ENCODE measurements at places on chromosomes 6 and 20.

GRCh38 chr6:140011537-140011936 lies 637.1 kb upstream of the CITED2 start:
- DNase-seq, result no peak

DNA sequence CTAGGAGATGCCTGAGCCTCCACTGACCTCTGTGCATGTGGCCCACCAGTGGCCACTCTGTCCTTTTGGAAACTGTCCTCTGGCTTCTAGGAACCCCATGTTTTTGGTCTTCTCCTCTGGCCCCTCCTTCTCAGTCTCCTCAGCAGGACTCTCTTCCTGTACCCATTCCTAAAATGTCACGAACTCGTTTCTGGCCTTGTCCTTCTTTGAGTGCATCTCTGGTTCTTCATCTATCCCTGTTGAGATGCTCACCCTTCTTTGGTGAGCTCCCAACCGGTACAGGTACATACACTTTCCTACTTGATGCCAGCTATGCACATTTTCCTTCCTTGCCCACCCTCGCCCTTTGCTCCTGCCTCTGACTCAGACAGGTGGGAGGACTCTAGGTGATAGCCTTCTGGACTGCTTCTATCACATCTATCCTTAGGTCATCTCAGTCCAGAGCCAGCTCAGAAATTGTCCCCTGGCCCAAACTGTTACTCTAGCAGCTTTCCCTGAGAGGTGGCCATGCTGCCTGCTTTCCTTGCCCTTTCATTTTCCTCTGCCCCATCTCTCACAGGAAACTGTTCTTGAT lies 14.8 kb upstream of the NNAT start:
- no peak for DNase-seq

GRCh38 chr6:125962900-125963497 lies 6.4 kb downstream of the HINT3 start:
- no peak for DNase-seq

- no peak for DNase-seq
Observed at GRCh38 chr6:80263585-80263984, 157.1 kb downstream of the BCKDHB start.

DNA sequence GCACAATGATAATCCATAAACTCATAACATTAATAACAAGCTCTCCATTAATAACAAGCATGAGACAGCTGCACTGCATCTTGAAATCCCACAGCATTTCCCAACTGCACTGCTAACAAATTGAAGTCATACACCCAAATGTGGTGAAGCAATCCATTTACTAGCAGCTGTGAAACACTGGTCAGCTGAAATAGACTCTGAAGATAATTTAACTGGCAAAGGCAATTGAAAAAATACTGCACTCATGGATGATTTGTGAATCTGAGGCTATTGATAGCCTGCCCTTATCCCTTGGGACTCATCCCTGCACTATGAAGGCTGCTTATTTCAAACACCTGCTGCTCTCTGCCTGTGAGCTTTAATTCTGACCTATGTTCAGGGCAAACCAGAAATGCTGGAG lies 49.1 kb upstream of the PLCB1 start:
- peak; percentile 43 for DNase-seq

DNA sequence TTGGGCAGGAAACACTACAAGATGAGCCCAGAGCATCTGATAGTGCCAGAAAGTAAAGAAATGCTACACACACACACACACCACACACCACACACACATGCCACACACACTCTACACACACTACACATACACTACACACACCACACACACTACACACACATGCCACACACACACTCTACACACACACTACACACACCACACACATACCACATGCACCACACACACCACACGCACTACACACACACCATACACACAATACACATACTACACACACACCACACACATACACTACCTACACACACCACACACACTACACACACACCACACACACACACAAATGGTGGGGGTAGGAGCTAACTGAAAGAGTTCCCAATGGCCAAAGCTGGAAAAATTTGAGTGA lies 3.6 kb upstream of the TMEM74B start:
- no peak for DNase-seq

DNA sequence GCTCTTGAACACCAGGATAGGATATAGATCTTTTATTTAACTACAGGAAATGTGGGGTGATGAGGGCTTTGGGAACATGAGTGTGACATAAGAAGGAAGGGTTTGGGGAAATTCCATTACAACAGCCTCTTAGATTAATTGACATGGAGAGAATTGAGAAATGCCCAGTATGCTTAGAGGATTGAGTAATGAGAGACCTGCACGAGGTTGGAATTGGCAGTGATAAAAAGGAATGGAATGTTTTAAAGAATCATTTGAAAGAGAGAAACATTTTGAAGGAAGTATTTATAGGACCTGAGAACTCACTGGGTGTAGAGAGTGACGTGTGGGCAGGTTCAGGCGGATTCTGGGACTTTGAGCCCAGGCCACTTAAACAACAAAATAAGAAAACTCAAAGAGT lies 227.0 kb downstream of the BMP2 start:
- no peak for DNase-seq

DNA sequence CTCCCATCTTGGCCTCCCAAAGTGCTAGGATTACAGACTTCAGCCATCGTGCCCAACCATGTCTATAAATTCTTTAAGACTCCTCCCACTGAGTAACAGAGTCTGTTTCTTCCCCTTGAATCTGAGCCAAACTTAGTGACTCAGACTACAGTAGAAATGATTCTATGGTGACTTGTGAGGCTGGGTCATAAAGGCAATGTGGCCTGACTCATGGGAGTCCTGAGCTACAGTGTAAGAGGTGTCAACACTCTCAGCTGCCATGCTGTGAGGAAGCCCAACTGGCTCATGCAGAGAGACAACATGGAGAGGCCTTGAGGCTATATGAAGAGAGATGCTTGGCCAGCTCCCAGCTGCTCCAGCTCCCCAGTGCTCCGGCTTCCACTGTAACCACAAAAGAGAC lies 5.2 kb upstream of the NRSN2 start:
- peak; percentile 57 for DNase-seq

DNA sequence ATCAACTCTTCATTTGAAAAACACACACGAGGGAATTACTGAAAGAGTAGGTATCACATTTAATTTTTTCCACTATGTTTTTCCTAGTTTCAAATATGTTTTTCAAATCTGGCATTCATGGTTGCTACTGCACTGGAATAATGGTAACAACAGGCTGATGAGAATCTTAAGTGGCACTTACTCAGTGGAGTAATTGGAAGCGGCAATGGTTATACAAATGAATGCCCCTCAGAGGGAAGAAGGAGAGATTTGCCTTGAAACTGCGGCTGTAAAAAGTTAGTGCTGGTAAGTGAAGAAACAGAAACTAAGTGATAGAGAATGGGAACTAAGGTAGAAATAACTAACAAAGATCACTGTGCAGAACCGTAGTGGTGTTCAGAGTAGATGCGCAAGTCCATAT lies 41.0 kb upstream of the PDE7B start:
- no peak for DNase-seq

GRCh38 chr6:136524339-136524935 lies 25.8 kb downstream of the MAP7 start:
- DNase-seq, result no peak

GRCh38 chr6:11428895-11429294 lies 108.7 kb upstream of the TMEM170B start:
- DNase-seq, result no peak

GRCh38 chr6:15398633-15399275 lies 152.9 kb downstream of the JARID2 start:
- DNase-seq, result no peak

DNA sequence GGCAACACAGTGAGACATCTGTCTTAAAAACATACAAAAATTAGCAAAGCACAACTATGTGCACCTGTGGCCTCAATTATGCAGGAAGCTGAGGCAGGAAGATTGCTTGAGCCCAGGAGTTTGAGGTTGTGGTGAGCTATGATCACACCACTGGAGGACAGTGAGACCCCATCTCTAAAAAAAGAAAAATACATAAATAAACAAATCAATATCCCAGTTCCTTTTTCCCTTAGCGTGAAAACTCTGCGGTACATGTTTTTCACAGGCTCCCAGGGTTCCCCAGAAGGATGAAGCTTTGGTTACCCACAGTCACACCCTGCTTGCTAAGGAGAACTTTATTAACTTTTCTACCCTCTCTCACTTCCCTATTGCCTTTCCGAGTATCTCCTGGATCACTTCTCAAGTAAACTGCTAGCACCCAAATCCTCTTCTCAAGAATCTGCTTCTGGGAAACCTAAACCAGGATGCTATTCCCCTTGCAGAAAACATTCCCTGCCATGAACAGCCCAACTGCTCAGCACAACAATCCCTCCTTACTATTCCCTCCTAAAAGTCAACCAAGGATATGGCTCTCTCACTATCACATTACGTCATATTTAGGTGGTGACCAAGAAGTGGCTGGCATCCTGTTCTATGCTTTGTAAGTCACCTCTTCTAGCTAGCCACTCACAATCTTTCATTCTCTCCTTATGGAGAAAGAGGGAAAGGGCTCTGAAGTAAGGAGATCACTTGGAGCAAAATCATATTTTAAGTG lies 122.4 kb downstream of the IPCEF1 start:
- peak; percentile 30 for DNase-seq

DNA sequence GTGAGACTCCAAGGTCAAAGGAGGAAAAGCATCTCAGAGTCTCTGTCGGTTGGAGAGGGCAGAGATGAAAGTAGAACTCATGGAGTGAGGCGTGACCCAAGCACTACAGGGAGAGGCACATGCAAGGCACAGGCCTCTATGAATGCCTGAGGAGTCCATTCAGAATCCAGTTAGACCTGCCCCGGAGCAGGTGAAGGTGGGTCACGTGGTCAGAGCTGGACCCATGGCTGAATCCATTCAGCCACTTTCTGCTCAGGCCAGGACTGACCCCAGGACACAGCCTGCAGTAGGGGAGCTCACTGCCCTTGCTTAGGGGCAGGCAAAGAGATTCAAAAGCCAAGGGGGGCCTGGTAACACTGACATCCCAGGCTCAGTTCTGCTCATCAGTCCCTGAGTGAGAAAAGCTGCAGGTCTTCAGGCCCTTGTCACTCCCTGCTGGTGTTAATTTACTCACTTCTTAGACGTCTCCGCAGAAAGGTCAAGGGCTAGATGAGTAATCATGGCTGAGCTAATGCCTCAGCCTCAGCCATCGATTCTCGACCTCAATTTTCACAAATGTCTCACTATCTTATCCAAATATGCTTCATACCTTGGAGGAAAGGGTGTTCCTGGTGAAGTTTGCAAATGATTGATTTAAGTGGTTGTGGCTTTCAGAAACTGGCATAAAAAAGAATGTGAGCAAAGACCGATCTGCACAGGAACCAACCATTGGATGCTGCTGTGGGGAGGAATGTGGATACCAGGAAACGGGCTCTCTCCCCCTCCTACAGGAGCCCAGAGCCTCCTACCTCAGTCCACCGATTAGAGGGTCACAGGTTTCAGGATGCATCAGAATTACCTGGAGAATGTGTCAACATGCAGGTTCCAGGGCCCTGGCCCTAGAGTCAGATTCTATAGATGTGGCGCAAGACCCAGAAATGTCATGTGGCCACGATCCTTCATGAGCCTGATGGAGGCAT lies 584.4 kb downstream of the PTPRT start:
- no peak for DNase-seq

GRCh38 chr6:340991-341827 lies 48.9 kb downstream of the DUSP22 start:
- DNase-seq, result peak; percentile 97

GRCh38 chr6:98124171-98124570 lies 710.2 kb upstream of the POU3F2 start:
- DNase-seq, result no peak

DNA sequence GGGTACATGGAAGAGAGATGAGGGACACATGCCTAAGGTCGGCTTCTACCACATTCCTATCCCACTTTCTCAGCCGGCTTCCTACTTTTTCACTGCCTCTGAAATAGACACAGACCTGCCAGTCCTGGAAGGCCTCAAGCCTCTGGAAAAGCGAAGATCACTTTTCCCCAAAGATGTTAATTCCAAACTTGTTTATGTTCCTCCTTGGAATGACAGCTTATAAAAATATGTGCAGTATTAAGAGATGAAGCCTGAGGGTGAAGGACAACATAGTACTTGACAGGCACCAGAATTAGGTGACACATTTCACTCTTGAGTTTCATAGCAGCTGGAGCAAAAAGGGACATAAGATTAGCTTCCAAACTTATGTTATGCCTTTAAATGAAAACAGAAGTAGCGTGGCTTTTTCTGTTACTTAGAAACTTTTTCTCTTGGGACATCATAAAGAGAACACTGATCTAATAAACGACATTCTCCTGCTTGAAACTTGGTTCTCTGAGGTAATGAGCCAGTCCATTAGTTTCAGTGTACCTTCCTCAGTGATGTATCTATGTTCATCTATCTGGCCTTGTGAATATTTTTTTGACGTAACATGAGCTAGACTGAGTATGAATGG lies 25.3 kb downstream of the FOXO3 start:
- DNase-seq, result no peak

DNA sequence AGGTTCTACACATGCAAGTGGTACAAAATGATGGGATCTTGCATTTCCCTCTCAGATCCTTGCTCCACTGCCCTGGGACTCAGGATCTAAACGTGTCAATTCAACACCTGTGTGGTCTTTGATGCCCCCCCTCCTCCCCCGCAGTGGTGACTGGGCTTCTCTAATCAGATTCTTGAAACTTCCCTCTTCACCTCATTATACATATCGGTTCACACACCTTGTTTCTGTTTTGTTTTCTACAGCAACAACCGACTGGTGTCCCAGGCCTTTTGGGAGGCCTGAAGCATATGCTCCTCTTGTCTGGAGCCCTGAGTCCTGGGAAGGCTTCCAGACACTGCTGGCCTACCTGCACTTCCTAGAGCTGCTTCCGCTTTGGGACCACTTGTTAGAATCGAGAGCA lies 20.0 kb downstream of the SAMD3 start:
- DNase-seq, result no peak

DNA sequence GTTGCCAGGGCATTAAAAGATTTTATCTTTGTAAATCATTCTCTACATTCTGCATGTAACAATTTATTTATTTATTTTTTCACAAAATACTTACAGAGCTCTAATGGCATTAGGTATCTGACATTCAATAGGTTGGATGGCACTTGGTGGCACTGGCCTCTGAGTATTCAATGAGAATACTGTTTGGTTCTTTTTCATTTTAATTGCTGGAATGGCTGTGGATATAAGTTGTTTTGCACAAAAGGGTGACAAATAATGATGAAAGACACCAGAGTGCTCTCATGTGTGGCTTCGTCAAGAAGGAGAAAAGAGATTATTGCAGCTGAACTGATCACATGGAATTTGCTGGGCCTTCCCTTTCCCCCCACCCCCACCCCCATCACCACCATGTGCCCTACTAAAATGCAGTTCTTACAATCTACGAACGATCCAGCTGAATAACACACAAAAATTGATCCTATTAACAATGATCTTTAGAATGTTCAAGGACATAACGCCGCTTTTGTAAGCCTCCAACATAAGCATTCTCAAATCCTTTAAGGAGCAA lies 195.2 kb upstream of the POU3F2 start:
- DNase-seq, result no peak

DNA sequence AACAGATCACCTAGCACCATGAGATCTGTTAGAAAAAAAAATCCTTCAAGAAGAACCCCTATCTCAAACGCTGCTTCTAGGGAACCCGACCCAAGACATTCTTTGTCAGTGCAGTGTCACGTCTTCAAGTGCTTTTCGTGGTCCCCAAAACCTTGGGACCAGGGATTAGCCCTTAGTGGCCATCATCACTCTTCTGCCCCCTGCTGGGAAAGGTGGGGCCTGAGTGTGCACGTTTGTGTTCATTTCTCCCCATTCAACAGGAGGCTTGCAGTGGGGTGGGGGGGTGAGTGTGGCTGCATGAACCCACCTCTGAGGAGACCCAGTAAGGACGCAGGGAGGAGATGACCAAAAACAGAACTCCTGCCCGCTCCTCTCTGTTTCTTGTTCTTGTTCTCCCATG lies 218.2 kb upstream of the RNF24 start:
- DNase-seq, result no peak

GRCh38 chr20:13337090-13337784 lies 116.2 kb downstream of the ISM1 start:
- DNase-seq, result no peak
